ENCODE measurements at places on chromosomes 6 and 20. TPM values are rescaled to one million over a fixed set of nuclear protein-coding genes. Genes with fewer than 3 reads are reported as not detected.

C20orf144 gene
- total RNA-seq: not detected

TSBP1 gene
- total RNA-seq: not detected

DNA sequence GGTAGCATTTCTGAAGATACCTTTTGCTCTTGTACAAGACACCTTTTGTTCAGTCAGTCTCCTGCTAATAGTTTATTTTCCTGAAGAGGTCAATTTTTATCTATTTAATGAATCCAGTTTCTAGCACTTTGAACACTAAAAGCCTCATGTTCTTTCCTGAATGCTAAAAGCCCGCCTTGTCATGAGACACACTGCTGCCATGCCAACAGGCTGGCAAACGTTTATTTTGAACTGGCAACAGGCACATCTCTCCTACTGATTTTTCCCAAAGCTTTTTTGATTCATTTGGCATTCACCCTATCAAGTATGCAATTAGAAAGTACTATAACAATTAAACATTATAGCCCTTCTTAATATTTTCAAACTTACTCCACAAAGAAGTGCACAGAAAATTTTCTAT, 421.2 kb upstream of the EYS start:
- no peak for DNase-seq

DNA sequence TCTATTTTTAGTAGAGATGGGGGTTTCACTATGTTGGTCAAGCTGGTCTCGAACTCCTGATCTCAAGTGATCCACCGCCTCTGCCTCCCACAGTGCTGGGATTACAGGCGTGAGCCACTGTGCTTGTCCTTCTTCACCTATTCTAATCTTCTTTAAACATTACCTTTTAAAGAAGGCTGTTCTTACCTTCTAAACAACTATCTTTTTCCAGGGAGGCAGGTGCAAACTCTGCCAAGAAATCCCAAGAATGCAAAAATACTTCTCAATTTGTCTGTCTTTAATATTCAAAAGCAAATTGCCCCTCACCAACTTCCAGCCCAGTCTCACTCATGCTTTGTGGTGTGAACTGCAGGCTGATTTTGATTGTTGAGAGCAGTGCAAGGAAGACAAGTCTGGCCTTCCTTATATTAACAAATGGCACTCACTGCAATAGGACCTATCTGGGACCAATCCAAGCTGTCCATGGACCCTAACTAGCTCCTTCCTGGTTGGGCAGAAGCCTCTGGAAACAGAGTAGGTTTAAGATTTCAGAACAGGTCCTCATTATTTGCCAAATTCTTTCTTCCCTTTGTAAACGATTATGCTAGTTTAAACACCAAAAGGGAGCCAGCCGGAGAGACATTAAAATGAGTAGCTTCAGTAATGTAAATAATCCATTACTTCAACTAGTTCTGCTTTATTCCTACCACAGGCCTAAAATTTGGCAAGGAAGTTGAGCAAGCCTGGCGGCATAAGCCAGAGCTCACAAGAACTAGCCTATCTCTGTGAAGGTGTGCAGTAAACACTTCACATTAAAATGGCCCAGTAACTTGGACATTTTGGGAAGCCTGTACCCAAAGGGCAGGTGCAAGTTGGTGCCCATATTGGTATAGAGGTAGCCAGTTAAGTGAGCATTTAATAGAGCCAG, 1.6 kb downstream of the SCAND1 start:
- DNase-seq: no peak

DNA sequence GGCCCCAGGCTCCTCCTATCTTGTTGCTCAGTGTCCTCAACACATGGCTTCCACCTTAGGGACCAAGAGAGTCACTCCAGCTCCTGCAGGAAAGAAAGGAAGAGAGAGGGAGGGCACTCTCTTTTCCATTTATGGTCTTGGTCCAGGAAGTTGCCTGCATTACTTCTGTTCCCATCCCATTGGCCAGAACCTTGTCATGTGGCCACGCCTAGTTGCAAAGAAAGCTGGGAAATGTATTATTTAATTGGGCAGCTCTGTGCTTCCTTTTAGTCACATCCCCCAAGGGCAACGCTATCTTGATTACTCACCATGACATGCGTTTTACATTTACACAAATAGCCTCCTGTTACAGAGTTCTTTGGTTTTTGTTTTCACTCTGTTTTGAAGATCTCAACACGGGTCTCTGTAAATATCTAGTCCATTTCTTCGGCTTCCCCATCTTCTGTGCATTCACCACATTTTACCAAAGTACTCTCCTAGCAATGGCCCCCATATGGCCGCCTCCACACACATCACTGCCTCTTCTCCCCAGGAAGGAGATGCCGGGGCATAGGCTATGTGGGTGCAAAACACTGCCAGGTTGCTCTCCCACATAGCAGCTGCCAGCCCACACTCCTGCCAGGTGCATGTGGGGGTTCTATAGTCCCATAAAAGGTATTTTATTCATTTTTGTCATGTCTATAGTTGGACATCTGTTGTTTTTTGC, 35.7 kb upstream of the ZMYND8 start:
- no peak for DNase-seq

DNA sequence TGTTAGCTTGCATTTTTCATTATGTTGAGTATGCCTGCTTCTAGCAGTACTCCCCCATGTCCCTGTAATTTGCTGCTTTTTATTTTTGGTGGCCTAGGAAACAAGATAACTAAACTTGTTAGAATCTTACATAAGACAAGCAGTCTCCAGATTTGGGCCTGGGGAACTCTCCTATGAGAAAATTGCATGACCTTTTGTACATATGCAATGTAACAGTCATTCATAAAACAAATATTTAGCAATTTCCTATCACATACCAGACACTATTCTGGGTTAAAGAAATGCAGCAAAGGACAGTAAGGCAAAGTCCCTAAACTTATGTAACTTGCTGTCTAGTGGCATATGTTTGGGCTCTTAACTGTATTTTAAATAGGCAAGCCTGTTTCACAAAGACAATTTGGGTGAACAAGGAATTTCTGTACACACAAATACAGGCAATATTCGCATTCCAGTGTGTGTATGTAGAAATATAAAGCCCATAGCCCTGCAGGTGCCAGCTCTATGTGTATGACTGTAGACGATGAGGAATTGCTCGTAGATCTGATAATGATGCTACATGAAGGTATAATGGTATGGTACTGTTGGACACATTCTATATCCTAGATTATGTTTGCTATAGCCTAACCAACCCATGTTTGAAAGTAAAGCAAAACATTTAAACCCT, 305.2 kb upstream of the CITED2 start:
- DNase-seq: no peak

CRIP3 gene
- 2.1 TPM for total RNA-seq

GRCh38 chr6:134168590-134169208, 116.3 kb upstream of the SLC2A12 start:
- no peak for DNase-seq

TCP11 gene
- 0.31 TPM for total RNA-seq

ACTL10 gene
- total RNA-seq: 0.20 TPM

DNA sequence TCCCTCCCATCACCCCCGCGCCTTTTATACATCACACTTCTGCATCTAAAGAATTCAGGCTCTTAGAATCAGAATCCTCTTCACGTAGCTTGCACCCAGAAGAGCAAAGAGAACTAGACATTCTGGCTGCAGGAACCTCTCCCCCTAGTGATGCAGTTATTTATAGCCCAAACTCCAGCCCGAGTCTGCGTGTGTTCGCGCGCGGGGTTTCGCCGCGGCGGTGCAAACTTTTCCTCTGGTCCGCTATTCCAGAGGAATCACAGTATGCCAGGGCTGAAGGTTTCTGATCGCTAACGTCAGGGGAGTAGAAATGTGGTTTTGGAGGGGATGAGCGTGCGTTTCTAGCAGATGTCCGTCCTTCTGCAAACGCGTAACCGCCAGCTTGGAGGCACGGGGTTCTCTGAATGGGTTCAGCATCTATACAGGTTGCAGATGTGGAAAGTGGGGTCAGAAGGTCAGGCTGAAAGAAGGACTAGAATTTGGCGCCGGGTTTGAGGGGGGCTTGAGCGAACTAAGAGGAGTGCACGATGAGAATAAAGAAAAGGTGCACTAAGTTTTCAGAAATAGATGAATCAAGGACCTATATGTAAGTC, 1.8 kb downstream of the EPHA7 start:
- DNase-seq: no peak

PI3 gene
- total RNA-seq: not detected

SESN1 gene
- total RNA-seq: 13.2 TPM

- no peak for DNase-seq
Measured at GRCh38 chr6:141988954-141989705, 143.6 kb upstream of the GJE1 start.

DNA sequence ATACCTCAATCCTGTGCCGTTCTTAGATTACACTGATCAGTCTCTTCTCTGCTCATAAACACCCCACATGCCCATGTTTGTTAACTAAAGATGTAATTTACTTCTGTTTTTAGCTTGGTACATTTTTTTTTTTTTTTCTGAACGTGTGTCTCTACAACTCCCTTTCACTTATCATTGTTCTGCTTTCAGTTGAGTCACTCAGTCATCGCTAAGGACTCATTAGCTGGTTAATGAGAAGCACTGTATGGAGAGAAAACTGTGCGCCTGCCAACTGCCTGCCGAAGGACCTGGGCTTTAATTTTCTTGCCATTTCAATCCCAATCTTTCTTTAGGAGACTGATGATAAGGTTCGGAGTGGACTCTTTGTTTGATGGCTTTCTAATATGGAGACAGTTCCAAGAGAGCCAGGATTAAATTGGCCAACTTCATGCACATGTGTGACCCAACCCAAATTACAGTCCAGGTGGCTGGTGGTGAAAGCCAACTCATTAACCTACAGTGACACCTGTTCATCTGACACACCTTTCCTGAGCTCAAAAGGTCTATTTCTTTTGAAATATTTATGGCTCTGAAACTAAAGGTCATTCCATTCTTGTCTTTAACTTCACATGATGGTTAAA, 334.1 kb downstream of the BCKDHB start:
- no peak for DNase-seq

FNDC1 gene
- 1.0 TPM for total RNA-seq

ADGRF4 gene
- total RNA-seq: not detected

GRCh38 chr6:10586302-10586701, 65.2 kb downstream of the GCNT2 start:
- DNase-seq: no peak

GRCh38 chr6:22690446-22690845, 121.1 kb downstream of the HDGFL1 start:
- no peak for DNase-seq

GRCh38 chr6:15121443-15121842, 124.4 kb upstream of the JARID2 start:
- DNase-seq: no peak

- DNase-seq: no peak
Measured at GRCh38 chr20:62064770-62065673, 659 bp downstream of the TAF4 start.

- DNase-seq: no peak
Measured at GRCh38 chr20:54335299-54335698, 127.4 kb downstream of the PFDN4 start.

DNA sequence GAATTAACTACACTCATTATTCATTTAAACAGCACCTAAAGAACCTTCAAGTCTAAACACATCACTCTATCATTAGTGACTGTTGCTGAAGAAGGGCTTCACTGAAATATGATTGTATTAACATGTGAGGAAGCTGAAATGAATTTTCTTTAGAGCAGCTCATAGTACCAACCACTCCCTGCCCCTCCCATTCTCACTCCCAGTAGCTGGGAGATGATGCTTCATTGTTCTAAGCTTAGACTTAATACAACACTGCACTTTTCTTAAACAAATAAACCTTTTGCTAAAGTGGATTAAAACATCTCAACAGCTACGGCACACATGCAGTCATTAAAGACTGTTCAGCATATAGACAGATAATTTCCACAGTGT, 63.1 kb downstream of the ATXN1 start:
- no peak for DNase-seq

ARFGEF3 gene
- 0.12 TPM for total RNA-seq

DNA sequence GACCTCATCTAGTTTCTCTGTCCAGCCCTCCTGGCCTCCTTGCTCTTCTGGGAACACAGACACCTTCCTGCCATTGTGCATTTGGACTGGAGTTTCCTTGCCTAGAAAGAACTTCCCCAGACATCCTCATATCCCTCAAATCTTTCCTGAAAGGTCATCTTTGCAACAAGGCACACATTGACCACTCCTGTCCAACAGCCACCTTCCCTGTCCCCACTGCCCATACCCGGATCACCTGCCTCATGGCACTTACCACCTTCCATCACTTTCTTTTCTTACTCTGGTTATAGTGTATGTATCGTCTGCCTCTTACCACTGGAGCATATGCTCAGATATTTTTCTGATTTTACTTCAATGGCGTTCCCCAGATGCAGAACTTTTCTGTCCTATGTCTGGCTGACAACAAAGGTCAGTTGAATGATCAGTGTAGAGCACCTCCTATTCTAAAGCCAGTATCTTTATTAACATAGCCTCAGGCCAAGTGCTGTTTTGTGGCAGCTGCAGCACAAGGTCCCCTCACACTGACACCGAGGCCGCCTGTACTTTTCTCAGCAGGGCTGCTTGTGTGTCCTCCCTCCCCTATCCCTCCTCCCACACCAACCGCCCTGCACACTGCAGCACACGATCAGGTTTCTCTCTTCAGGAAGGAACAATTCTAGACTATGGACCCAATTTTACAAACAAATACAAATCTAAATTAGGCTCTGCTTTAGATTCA, 4.1 kb downstream of the HLA-C start:
- no peak for DNase-seq

DNA sequence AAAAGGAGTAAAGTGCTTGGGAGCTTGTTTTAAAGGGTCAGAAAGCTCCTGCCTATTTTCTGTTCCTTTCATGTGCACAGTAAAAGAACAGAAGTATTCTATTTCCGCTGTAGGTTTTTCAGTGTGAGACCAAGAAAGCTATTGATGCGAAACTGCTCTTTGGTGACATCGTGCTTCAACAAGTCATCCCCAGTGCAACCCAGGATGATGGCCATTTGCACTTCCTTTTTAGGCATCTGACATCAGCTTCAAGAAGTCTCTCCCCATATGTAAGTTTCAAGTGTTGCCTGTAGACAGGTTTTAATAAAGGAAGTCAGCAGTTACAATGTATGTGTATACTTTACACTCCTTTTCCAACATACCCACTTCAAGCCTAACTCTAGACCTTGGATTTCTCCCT, 131.6 kb downstream of the RFX6 start:
- DNase-seq: no peak

CRISP3 gene
- 0.24 TPM for total RNA-seq

SLPI gene
- total RNA-seq: 51.9 TPM

DNA sequence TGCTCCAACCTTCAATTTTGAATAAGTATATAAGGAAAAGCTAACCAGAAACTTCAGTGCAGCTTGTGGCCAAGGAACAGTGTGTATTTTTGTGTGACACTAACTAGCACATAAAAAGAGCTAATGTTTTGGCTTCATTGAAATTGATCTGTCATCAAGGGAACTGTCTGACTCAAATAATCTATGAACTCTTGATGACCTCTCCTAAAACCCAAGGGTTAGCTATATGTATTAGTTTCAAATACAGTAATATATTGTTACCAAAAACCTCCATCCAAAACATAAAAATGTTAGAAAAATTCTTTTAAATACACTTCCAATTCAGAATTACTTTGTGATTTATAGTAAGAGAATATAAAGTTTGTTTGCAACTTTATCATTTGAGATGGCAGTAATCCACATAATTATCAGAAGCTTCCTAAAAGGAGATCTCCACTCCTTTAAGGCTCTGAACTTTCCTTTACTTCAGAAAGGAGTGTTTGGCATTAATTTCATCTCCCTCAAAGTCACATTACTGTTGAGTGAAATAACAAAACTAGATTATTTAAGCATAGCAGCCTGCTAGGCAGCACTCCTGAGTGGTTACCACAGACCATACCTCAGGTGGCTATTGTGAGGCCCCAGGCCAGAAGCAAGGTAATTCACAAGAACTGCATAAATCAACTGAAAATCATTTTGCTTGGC, 46.3 kb upstream of the HSF2 start:
- no peak for DNase-seq

SNX9 gene
- total RNA-seq: 27.8 TPM
